ENCODE measurements at places on chromosomes 5 and 9.
A peak's percentile ranks its signal among the peaks of the same experiment; 100 is the strongest.

- no peak for DNase-seq
These were observed 29.0 kb downstream of the HK3 start for GRCh38 chr5:176870110-176870591.

GRCh38 chr9:95725045-95725444 lies 150.4 kb upstream of the ERCC6L2 start:
- no peak for DNase-seq

- DNase-seq, result no peak
These were observed 92.7 kb downstream of the SGCD start for GRCh38 chr5:156419661-156420060.

DNA sequence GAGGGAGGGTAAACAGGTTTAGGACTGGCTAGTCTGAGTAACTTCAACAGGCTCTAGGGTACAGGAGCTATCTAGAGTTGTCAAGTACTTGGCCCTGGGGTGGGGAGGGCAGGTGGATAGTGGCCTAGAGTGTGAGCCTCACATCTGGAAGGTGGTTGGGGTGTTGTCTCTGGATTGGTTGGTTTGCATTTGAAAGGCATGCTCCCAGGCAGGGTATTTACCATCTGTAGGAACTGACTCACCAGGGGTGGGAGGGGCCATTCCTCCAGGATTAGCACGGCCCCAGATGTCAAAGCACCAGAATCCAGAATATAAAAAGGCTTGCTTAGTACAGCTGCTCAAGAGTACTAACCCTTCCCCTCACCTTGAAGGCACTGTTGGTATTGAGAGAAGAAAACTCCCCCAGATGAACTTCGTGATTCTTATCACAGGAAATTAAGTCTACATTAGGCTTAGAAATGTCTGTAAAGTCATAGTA lies 193.3 kb downstream of the NTRK2 start:
- DNase-seq, result no peak

DNA sequence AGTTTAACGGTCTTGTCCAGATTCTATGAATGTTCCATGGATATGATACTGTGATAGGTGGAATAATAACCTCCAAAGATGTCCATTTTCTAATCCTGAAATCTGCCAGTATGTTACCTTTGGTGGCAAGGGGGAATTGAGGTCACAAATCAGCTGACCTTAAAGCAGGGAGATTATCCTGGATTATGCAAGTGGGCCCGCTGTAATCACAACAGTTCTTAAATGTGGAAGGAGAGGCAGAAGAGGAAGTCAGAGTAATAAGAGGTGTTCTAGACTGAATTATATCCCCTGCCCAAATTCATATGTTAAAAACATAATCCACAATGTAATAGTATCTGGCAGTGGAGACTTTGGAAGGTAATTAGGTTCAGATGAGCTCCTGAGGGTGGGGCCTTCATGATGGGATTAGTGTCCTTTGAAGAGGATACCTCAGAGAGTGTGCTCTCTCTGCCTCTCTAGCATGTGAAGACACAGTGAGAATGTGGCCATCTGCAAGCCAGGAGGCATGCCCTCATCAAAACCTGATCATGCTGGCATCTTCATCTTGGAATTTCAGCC lies 47.6 kb upstream of the ZFAND5 start:
- DNase-seq, result peak; percentile 46

DNA sequence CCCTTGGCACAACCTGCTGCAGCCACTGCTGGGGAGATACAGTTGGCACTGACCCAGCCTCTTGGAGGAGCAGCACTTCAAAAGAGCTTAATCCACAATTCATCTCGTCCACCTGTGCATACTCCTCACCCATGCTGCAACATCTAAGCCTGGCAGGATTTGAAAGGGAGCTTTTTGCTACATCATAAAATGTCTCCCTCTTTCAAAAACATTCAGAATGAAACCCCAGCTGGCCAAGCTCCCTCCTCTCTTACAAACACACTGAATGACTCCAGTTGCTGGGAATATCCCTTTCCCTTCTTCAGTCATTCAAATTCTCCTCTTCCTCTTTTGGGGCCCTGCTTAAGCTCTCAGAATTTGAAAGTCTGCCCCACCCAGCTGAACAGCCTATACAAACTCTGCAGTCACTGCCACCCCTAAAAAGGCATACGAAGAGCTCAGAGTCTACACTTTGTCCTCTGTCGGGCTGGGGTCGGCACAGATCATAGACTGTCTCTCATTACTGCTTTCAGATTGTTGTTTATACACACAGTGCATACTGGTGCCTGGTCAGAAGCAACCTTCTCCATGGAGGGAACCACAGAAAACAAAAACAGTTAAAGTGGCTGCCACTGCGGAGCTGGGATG lies 8.8 kb upstream of the C5orf15 start:
- DNase-seq, result no peak

DNA sequence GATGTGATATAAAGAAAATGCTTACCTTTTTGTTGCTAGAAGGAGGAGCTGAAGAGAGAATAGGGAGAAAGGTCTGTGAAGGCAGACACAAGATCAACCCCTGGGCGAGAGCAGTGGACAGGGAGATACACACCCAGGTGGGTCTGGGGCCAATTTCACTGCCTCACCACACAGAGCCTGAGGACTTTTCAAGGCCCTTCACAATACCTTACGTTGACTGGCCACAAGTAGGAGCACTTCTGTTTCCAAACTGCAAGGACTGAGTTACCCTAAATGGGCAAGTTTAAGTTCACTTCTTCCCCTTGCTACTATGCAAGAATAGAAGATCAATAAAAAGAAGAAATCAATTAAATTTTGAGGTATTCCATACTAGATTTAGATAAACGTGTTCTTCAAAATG lies 174.5 kb upstream of the SLC12A2 start:
- peak; percentile 25 for DNase-seq

DNA sequence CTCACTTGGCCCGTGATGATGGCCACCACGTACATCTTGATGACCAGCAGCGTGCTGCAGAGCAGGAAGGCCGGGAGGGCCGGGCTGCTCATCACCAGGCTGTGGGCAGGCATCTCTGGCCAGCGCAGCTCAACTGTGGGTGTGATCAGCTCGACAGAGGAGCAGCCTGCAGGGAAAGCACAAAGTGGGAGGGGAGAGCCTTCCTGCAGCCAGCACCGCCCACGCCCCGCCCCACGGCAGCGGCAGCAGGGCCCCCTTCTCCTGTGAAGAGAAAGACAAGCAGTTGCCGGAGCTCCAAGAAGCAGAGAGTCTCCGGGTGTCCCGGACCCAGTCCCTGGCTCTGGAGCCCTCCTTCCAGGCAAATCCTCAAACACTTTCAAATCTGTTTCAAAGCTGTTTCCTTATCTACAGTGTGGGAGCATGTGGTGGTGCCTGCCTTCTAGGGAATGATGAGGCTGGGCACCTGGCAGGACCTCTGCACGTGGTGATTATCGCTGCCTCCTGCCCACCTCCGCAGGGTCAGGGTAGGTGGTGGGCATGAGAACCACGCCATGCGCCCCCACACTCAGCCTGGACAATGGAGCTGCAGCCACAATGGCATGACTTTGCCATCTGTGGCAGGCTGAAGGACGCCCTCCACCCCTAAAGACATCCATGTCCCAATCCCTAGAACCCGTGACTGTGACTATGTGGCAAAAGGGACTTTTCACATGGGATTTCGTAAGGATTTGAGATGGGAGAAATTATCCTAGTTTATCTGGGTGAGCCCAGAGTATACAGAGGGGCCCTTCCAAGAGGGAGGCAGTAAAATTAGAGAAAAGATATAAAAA lies at the start of gene PTGES:
PTGES (minus strand) TSS at position 143 of the 830 bp plus-strand sequence; CDS start at position 113, 30 bp downstream.
- DNase-seq, result peak; percentile 41

GRCh38 chr5:56056875-56057274 lies 62.1 kb upstream of the IL6ST start:
- no peak for DNase-seq

GRCh38 chr5:68426586-68426985 lies 211.0 kb downstream of the PIK3R1 start:
- DNase-seq, result no peak

DNA sequence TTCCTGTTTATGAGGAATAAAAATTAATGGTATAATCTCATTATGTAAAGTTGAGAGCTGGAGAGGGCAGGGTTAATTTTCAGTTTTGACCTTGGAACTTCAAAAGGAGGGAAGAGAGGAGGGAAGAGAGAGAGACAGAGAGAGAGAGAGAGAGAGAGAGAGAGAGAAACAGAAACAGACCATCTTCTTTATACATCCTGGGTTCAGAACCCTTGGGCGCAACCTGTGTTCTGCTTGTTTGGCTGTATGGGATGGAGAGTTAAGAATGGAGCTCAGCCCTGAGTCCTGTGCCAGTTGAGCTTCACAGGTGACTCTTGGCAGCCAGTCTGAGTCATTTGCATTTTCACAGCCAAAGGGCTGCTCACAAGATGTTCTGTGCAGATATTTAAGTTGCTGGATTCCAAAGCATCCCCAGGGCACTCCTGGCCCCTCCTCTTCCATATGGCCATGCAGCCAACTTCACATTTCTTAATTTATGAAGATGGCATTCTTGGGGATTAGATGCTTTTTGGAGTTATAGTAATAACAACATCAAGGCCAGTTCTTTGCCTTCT lies 143.5 kb downstream of the CARTPT start:
- no peak for DNase-seq

GRCh38 chr9:694403-695154 lies 146.9 kb upstream of the DMRT1 start:
- peak; percentile 33 for DNase-seq

Data from inflammatory macrophage (primary cell).